NCI-H1694 treated with DMSO at 0.1 percent for 48 hours (cell line): ENCODE measurements at places on chromosomes 5 and 9.

DNA sequence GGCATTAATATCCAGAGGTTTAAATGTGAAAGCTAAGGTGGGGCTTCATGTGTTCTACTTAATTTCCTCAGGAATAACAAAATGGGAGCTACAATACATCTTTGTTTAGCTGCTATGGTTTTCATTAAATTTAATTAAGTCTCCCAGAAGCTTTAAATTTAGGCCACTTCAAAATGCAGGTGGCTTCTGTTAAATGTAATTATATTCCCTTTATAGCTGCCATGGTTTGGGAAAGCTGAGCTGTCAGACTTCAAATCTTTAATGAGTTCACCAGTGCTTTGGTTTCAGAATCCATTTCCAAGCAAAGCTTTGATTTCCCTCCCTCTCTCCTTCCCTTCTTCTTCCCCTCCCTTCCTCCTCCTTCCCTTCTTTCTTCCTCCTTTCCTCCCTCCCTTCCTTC lies 58.4 kb upstream of the FAM170A start:
- no peak for DNase-seq

- DNase-seq, result no peak
Observed at GRCh38 chr5:62488531-62488930, 76.0 kb downstream of the IPO11 start.

- no peak for DNase-seq
Observed at GRCh38 chr9:34674440-34674839, 12.0 kb upstream of the CCL27 start.

DNA sequence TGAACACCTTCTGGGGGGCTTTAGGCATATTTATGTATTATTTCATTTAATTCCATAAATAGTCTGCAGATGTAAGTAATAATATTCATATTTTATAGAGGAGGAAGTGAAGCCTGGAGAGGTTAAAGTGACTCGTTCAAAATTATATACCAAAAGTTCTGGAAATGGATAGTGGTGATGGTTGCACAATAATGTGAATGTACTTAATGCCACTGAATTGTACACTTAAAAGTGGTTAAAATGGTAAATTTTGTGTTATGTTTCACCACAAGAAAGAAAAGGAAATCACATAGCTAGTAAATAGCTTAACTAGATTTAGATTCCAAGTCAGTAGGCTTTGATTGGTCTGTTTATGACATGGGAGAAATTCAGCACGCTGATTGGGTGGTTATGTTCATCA lies 13.0 kb upstream of the TMEFF1 start:
- no peak for DNase-seq

GRCh38 chr9:6838158-6838557 lies 80.4 kb downstream of the KDM4C start:
- DNase-seq, result no peak

- DNase-seq, result no peak
Observed at GRCh38 chr9:138097501-138097991, 220.0 kb downstream of the CACNA1B start.

DNA sequence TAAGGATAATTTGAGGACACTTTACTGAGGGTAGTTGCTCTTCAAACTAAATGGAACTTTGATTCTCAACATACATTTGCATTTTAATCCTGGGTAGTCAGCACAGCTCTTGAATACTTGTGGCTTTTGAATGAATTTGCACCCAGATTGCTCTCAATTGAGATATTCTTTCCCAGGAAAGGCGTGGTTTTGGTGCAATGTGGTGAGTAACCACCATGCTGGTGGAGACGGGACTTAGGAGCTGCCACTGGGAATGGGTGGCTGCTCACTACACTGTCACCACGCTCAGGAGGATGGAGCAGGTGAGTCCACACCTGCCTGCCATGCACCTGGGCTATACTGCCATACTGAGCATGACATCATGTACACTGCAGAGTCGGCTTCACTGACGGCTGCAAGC lies 99.2 kb downstream of the IRX1 start:
- no peak for DNase-seq

- no peak for DNase-seq
Observed at GRCh38 chr5:176812269-176813259, 2.2 kb downstream of the UNC5A start.

DNA sequence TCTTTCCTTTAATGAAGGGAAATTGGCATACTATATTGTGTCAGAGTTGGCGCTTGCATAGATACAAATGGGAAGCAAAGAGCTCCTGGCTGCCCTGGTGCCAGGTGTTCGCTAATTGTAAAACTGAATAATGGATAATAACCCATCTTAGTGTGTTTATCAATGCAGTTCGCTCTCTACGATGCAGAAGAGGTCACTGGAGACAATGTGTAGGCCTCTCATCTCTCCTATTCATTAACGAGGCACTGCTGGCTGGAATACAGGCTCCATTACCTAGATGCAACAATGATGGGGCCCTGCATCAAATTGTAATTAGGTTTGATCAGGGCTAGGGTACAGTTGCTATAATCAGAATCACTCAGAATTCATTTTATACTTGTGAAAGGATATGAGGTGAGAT lies 171.0 kb downstream of the RMI1 start:
- DNase-seq, result no peak

- no peak for DNase-seq
Observed at GRCh38 chr5:54859316-54859715, 126.1 kb downstream of the ESM1 start.

GRCh38 chr9:125332527-125332926 lies 70.9 kb downstream of the GAPVD1 start:
- DNase-seq, result no peak
